ENCODE measurements at places on chromosomes 12 and 14.
A peak's percentile ranks its signal among the peaks of the same experiment; 100 is the strongest.

GRCh38 chr12:112418273-112418607 lies 507 bp upstream of the PTPN11 start:
- no peak for DNase-seq

DNA sequence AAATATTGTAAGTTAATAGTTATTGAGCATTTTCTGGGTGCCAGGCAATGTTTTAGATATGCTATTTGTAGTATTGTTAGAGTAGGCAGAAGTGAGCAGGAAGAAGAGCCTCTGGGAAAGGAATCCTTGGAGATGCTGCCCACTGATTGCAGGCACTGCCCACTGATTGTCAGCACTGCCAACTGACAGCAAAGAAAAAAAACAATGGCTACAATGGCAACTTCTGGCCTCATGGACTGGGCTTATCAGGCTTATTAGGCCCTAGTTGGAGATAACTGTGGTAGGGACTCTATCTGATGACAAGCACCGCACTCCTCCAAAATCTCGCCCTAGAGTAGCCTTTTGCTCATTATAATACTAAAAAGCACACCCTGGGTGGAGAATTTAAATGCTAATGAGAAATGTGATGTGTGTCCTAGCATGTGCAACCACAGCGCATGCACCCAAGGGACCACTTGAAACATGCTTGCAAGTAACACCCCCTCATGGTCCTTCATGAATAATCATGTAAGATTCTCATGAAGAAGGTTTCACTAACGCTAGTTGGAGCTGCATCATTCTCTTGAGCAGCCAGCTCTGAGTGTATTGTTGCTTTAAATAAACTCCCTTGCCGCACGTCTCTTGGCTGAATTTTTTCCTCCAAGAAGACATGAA lies 103.5 kb upstream of the PPP4R3A start:
- DNase-seq, result no peak

DNA sequence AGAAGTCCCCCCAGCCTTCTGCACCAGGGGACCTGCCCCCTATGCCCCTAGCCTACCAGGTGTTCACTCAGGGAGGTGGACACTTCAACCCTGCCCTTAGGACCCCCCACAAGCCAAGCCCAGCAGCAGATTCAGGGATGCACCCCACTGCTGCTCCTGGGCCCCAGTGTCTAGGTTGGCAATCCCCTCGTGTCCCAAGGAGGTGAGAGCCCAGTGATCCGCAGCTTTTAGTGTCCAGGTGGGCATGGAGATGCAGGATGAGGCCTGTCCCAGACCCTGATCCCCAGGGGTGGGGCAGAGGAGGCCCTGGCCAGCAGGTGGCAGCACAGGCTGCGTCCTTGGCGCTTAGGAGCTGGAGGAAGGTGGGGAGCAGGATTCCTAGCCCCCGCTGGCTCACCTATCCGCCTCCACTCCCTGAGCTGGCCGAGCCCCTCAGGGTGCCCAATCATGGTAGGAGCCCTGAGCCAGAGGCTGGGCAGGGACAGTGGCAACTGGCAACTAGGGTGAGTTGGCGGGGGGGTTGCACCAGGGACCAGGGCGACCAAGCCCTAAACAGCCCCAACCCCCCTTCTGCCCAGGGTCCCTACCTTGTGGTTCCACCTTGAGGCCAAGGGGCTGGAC lies 4.1 kb downstream of the CKB start:
- DNase-seq, result peak; percentile 60

DNA sequence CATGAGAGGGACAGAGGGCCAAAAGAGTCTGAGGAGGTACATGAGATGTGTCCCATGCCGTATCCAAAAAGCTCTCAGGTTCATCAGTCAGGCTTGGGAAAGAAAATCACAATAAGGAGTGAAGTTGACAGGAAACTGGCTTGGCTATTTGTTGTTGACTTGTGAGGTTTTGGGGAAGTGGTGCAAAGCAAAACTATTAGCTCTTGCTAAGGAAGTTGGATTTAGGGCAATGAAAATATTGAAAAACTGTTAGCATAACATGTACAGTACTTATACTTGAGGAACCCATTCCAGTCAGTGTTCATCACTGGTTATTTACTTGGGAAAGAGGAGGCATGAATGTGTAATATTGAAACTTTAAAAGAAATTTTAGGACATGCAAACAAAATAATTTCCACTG lies 145.9 kb downstream of the DUSP6 start:
- no peak for DNase-seq

- no peak for DNase-seq
These were observed 583 bp upstream of the SDR39U1 start for GRCh38 chr14:24443053-24443665.

DNA sequence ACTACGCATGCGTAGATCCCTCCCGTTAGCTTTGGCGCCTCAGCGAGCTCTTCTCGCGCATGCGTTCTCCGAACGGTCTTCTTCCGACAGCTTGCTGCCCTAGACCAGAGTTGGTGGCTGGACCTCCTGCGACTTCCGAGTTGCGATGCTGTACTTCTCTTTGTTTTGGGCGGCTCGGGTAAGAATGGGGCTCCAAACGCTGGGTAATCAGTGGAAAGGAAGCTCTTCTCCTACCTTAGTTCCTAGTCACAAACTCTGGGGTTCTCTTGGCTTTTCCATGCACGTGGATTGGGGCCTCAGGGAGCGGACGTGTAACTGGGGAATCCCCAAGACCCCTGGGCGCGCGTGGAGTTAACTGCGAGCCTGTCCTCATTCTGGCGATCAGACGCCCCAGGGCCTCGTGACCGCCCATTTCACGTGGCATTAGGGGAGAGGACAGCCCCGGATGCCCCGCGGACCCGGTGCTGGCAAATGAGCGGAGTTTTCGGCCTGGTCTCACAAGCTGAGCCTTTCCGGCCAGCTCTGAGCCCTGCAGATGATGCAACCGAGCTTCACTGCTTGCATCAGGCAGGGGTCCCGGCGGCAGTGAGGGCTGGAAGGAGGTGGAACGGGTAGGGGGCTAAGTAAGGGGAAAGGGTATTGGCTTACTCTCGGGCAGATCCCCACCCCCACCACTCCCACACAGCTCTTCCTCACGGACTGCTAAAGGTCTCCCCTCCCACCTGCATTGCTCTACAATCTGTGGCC lies at the start of gene SHMT2:
Gene SHMT2, plus strand, starts transcription at position 78 of the 747 bp plus-strand sequence. Its CDS starts 68 bp downstream, at position 146.
- DNase-seq, result peak; percentile 91

- DNase-seq, result no peak
These were observed 1356.9 kb downstream of the TMEM121 start for GRCh38 chr14:106883218-106883692.

DNA sequence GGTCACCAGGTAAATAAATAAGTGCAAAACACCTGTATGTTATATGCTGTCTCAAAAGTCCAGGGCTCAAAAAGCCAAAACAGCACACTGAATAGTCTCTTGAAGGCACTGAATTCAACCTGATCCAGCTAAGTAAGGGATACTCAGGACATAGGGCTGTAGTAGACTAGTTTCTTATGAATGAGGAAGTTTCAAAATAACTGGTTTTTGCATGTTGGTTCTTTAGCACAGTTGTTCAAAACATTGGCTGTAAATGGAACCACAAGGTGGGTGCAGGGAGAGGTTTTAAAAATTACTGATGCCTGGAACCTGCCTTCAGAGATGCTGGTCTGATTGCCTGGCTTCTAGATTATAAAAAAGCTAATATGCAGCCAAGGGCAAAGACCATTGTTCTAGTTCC lies 34.1 kb downstream of the NDUFA12 start:
- no peak for DNase-seq

- DNase-seq, result no peak
These were observed 13.8 kb downstream of the NGDN start for GRCh38 chr14:23483236-23483854.

DNA sequence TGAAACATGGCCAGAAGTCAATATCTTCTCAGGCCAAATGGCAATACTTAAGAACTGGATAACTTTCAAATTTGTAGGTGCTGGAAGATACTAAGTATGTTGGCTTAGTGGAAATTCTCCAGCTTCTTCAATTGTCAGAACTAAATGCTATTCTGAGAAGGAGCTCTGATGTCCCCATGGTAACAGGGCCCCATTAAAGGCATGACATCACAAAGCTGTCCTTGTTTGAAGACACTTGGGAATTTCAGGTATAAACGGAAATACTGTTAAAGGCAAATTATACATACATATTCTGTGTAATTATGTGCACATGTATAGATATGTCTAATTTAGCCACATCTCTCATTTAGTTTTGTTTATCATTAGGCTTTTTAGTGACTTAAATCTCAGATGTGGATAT lies 210.0 kb upstream of the SEL1L start:
- no peak for DNase-seq

GRCh38 chr14:64873506-64874219 lies 6.0 kb downstream of the SPTB start:
- no peak for DNase-seq

DNA sequence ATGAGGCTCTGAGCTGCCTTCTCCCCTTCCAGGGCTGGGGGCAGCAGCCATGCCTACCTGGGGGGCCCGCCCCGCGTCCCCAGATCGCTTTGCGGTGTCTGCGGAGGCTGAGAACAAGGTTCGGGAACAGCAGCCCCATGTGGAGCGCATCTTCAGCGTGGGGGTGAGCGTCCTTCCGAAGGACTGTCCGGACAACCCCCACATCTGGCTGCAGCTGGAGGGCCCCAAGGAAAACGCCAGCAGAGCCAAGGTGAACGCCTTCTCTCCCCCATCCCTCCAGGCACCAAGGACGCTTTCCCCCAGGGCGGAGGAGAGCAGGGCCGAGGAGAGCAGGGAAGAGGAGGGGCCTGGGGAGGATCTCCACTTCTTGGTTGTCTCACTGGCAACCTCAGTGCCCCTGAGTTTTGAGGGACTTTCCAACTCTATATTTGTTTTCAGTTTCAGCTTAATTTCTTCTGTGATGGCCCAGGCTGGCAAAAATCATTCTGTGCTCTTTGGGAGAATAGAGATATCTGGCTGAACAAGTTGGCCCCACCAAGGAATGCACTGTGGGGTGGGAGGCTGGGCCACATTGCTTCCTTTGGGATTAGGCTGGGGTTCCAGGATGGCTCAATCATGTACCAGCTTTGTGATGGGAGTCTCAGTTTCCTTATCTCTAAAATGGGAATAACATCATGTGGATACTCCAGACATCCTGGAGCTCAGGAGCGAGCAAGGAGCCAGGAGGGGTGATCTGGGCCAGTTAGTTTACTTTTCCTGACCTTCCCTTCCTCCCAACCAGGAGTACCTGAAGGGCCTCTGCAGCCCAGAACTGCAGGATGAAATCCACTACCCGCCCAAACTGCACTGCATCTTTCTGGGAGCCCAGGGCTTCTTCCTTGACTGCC lies 1.2 kb downstream of the KHNYN start:
- DNase-seq, result peak; percentile 40

GRCh38 chr12:115355301-115355700 lies 671.3 kb upstream of the TBX3 start:
- no peak for DNase-seq

DNA sequence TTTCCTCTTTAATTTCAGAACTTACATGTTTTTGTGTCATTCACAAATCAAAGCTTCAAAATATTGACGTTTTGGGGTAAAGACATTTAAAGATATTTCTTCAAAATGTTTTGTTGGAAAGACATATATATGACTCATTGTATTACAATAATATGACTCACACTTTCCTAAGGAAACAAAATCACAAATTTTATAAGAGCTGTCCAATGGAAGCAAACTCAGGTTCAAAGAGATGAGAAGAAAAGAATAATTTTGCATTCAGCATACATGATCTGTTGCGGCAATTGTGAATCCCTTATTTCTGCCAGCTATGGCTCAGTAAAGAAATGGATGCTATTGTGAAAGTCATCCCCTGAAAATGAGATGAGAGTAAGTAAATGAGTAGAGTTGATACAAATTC lies 82.7 kb downstream of the GRIP1 start:
- no peak for DNase-seq

- DNase-seq, result no peak
These were observed 268.2 kb downstream of the SNAPC1 start for GRCh38 chr14:62030387-62030786.

GRCh38 chr14:76696361-76696760 lies 64.9 kb upstream of the VASH1 start:
- DNase-seq, result no peak
